ENCODE measurements at places on chromosomes 1 and 21.
A peak's percentile ranks its signal among the peaks of the same experiment; 100 is the strongest.

- no peak for DNase-seq
These were observed 200.9 kb upstream of the IVNS1ABP start for GRCh38 chr1:185517808-185518419.

GRCh38 chr1:109432336-109432735 is 6.1 kb upstream of the PSMA5 start:
- no peak for DNase-seq

- DNase-seq = no peak
These were observed 559.7 kb upstream of the CAMK1G start for GRCh38 chr1:209023790-209024189.

GRCh38 chr1:2257245-2257627 is 29.1 kb downstream of the SKI start:
- peak; percentile 87 for DNase-seq

DNA sequence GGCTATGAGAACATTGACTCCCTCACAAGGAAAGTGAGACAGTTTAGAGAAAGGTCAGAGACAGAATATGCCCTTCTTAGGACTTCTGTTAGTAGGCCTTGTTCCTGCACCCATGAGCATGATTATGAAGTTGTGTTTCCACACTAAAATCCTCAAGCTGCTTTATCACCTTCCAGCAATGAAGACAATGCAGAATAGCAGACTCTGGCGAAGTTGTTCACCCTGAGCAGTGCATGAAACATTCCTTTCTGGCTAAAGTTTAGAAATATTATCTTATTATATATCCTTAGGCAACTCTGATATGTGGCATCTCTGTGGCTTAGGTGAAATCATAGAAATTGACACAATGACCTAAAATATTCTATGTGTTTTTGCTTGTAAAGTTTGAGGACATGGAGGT is 13.9 kb upstream of the OR2G2 start:
- no peak for DNase-seq

DNA sequence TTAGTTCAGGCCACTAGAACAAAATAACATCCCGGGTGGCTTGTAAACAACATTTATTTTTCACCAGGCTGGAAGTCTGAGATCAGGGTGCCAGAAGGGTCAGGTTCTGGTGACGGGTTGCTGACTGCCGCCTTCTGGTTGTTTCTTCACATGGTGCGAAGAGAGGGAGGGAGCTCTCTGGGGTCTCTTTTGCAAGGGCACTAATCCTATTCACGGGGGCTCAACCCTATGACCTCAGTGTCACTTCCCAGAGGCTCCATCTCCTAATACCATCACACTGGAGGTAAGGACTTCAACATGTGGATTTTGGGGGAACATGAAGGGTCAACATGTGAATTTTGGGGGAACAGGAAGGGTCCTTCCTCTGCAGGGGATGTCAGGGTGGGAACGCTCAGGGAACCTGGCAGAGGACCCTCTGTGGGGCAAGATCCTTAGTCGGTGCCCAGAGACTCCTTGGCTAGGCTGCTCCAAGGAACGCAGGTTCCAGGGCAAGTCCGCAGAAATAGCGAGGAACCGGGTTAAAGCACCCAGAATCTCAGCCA is 8.7 kb upstream of the C2CD2 start:
- no peak for DNase-seq

DNA sequence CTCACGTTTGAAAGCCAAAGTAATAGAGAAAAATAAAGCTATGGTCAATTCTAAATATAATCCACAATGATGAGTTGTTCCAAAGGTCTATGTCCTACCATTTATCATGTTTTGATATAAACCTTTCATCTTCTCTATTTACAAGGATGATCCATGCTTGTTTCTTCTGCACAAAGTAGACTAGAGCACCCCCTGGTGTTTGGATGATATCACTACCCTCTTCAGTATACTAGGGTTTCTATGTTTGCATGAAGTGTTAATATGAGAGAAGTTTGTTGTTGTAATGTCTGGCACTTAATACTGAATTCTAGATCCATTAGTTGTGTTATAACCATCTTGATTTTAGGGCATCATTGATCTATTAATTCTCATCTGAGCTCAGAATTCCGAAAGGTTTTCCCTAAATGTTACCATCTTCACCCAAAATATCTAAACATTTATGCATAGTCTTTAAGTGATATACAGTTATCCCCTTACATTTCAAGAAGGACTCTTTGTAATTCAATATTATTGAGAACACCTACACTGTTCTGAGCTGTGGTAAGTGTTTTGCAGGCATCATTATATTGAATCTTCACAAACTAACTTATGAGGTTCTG is 21.1 kb downstream of the CLDN8 start:
- peak; percentile 66 for DNase-seq

DNA sequence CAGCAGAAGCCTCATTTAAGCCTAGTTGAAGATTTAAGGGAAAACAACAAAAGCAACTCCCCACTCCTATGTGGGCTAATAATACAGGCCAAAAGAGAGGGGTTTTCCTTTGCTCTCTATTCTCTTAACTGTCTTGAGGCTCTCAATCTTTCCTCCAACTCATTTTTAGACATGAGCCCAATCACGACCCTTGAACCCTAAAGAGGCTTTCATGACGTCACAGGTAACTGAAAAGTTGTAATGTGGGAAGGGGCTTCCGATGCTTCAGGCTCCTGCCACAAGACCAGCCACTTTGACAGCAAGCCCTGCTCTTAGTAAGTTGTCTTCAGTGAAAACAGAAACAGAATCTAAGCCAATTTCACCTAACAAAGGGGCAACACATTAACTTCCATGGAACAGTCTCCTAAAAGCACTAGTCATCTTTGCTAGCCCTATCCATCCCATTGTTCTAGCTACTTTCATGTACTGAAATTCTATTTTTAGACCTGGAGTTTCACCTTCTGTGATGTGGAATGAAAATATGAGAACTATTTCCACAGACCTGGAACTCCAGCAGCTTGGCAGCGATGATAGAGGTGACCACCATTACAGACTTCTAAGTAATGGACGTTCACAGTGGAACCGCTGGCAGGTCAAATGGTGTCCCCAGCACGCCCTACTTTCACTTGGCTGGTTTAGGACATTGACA is 36.3 kb downstream of the GPR161 start:
- no peak for DNase-seq

DNA sequence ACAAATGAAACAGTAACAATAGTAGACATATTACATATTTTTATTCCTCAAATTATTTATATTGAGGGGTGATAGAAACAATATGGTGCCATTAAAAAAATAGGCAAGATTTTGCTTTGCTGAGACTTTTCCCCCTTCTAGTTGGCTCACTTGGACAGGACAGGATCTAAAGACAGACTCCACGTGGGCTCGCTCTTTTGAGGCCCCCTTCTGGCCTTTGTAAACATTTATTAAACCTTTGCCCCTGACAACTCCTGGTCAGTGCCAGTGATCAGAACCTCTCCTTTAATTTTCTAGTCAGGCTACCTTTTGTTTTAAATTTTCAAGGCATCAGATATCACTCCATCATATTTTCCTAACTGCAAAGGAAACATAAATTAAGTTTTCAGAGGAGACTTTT is 49.7 kb upstream of the IFI44L start:
- peak; percentile 10 for DNase-seq

DNA sequence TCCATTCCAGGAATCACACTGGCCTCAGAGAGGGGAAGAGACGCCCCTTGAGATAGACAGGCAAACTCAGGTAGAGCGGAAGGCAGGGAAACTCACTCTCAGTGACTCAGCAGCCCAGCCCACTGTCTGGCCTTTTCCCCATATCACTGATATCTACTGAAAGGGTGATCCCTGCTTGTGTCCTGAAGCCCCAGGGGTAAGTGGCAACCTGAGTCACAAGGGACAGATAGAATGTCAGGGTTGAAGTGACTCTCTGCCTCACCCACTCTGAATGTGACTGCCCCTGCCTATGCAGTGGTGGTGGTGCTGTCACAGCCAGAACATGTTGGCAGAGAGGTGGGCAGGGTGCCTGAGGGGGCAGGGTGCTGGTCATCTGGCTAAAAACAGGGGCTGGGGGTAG is 157.5 kb upstream of the FGGY start:
- DNase-seq = no peak

DNA sequence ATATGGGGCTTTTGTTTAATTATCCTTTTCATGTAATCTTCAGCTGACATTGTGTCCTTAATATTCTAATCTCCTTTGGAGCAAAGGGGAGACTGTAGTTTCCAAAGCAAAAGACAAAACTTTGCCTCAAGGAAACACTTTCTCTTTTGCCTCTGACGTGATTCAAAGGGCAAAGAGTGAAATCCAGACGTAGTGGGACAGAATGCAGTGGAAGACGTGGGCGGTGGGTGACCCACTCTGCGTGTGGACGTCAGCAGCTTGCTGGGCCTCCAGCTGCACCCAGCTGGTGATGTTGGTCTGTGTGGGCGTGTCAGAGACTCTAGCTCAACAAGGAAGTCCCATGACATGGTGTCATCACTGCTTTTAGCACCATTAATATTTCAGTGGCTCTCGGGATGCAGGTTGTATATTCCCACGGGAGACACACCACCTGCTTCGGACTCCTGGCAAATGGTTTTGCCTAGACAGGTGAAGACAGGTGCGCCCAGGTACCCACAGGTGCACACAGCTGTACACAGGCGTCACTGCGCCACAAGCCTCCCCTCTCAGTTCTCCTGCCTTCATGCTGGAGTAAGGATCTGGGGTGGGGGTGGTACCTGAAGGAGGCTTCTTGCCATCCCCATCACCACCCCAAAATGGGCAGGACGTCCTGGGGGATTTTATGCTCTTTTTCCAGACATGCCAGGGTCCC is 292.1 kb upstream of the VAMP3 start:
- DNase-seq = no peak

DNA sequence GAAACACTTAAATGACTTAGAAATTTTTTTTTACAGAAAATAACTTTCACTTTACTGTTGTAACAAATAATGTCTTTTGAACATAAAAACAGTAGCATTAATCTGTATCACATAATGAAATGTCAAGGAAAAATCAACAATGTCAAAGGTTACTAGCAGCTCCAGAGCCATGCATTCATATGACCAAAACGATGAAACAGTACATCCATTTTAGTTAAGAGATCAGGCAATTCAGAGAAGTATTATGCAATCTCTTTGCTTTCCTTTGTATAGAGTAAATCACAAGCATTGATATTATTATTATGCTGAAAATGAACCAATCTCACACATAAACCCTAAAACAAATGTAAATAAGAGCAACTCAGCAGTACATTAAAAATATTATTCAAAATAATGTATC is 748.9 kb downstream of the PLA2G4A start:
- no peak for DNase-seq

DNA sequence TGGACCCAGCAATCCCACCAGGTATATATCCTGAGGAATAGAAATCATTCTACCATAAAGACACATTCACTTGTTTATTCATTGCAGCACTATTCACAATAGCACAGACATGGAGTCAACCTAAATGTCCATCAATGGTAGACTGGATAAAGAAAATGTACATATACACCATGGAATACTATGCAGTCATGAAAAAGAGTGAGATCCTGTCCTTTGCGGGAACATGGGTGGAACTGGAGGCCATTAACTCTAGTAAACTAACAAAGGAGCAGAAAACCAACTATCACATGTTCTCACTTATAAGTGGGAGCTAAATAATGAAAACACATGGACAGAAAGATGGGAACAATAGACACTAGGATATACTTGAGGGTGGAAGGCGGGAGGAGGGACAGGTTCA is 36.1 kb upstream of the PRKACB start:
- DNase-seq = no peak

GRCh38 chr1:244218220-244218619 is 167.1 kb downstream of the ZBTB18 start:
- no peak for DNase-seq

DNA sequence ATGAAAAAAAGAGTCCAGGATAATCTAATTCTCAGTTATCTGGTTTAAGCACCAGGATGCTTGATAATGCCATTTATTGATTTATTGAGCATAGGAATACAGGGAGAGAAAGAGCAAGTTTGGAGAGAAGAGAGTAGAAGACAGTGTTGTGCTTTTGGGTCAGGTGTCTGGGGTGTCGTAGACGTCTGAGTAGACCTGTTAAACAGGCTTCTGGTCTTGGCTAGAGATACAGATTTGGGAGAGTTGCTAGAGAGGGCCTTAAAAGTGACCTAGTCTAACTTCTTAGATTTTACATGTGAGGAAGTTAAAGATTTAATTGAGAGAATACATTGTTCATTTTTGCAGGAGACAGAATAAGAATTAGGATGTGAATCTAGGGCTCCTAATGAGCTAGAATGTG is 34.3 kb downstream of the CNST start:
- no peak for DNase-seq

GRCh38 chr1:2821373-2821955 is 20.0 kb upstream of the TTC34 start:
- DNase-seq = no peak

- DNase-seq = no peak
These were observed 15.8 kb downstream of the SCYL3 start for GRCh38 chr1:169877800-169878491.

GRCh38 chr1:14296795-14297194 is 301.7 kb upstream of the KAZN start:
- peak; percentile 22 for DNase-seq

GRCh38 chr1:90996742-90997413 is 25.0 kb downstream of the ZNF644 start:
- no peak for DNase-seq

DNA sequence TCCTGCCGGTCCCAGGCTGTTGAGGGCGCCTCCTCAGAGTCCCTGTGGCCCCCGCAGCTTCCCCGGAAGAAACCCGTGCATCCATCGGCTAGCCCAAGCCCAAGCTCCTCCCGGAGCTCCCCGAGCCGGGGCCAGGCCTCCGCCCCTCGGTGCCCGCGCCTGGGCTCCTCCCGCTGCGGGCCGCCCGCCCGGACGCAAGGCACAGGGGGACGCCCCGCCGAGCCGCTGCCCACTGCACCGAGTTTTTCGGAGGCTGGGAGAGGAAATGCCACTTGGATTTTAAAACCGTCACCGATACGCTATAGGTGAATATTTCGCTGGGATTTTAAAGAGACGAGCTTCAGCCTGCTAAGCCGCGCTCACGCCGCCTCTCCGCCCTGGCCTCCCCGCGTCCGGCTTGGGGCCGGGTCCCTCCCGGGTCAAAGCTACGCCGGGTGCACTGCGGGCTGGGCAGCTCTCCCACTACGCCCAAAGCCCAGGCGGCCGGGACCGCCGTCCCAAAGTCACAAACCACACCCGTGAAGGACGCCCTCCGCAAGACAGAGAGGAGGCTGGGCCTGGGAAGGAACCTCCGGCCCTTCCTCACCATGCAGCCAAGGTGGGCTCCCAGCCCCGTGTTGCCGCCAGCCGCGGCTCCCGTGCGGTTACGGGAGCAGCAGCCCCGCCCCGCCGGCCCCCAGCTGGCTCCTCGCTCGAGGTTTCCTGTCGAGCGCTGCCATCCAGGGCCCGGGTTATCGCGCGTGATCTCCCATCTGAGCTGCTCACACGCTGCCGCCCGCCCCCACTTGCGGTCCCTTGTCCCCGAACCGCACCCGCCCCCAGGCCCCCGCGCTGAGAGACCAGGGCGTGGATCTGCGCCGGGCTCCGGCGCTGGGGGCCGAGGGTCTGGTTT is 63.2 kb downstream of the CD247 start:
- DNase-seq = peak; percentile 54

Measured in SJCRH30 (cell line).